ENCODE measurements at places on chromosomes 4 and X. TPM values are rescaled to one million over a fixed set of nuclear protein-coding genes. Genes with fewer than 3 reads are reported as not detected.

GRCh38 chr4:40562208-40562607, 67.5 kb downstream of the RBM47 start:
- peak; percentile 16 for ATAC-seq

The MGAT4D gene
- not detected for total RNA-seq

DNA sequence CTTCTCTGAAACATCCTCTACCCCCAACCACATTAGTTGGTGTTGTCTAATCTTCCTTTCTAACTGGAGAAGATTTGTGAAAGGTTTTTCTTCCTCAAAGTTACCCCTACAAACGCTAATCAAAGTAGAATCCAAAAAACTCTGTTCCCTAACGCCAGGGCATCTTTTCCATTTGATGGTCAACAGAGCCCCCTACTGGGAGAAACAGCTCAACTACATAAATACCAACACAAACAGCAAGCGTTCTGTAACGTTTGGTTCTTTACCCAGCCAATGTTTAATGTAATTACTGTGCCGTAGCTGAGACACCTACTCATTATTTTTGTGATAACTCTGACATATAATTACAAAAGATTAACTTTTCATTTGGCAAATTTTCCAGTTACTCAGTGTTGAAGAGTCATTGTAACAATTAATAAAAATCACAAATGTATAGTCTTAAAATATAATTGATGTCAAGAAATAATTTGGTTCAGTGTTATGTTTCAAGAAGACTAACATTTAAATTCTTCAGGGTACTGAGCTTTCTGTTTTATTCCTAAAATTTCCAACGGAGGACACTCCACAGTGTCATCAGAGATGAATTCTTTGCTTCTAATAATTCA, 94.9 kb upstream of the TBC1D9 start:
- peak; percentile 67 for ATAC-seq

The ADAM29 gene
- total RNA-seq: not detected

- ATAC-seq: peak; percentile 44
Observed at GRCh38 chrX:97563531-97564133, 679.9 kb downstream of the RPA4 start.

DNA sequence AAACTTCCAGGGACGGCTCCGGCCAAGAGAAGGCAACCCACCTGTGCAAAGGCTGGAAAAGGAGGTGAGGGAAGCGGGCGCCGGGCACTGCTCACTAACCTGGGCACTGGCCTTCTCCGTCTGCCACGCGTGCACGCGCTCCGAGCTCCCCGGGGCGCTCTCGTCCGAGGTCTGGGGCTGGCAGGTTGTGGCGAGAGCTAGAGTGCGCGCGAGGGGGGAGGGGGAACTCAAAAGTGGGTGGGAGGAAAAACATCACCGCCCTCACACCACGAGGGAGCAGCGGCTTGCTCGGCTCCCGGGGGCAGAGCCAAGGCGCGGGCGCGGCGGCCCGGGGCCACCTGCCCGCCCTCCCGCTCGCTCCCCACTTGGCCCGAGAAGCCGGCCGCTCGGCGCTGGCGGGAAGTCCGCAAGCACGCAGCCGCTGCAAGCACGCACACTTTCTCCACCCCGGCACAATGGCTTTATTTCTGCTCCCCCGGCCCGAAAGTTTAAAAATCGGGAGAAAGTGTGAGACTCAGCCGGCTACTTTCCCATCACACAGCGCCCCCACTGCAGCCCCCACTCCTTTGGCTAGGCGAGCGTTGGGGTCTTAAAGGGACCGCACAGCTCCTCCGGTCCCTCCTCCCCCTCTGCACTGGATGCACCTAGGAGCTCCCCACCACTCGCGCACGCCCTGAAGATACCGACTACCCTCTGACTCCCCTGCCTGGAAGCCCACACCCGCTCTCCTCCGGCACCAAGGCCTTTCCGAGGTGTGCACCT, at the start of gene CHRDL1:
Gene CHRDL1, minus strand, starts transcription at position 173 of the 762 bp plus-strand sequence. CDS start 3,636 bp downstream, outside the sequence.
- no peak for ATAC-seq

DNA sequence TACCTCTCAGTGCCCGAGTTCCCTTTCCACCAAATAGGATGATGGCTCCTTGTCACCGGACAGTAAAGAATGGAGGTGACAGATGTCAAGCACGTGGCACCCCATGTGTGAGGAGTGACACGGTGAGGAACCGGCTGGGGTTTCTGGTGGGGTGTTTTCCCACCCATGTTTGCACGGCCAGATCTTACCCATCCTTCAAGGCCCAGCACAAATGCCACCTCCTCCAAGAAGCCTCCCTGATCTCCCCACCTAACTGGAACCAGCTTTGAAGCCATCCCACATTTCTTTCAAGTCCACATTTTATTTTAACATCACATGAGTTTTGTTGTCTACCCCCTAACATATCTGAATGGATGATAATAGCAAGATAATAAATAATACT, 63.0 kb downstream of the WFS1 start:
- ATAC-seq: no peak

DNA sequence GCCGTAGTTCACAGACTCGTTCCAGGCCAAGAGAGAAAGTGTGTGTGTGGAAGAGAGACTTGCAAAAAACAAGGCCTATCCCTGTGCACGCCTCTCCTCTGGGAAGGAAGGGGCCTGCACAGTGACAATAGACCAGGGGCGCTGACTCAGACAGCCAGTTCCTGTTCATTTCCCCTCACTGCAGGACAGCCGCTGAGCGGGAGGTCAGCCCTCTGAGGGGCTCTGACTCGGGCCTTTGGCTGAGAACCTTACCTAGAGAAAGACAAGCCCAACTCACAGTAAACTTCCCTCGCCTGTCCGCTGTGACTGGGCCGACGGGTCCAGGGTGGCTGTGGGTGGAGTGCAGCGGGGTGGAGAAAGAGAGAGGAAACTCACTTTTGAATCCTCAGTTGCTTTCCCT, 52.1 kb downstream of the RTL5 start:
- ATAC-seq: peak; percentile 56

The ADH1B gene
- 14.2 TPM for total RNA-seq

GRCh38 chr4:176383273-176384077, 63.7 kb downstream of the SPCS3 start:
- ATAC-seq: no peak

The DUSP9 gene
- total RNA-seq: 0.76 TPM
